ENCODE measurements at places on chromosomes 2 and 18.

- no peak for DNase-seq
Observed at GRCh38 chr2:143482771-143483170, 353.6 kb downstream of the ARHGAP15 start.

GRCh38 chr2:31302940-31303563 is 69.1 kb downstream of the EHD3 start:
- DNase-seq = no peak

DNA sequence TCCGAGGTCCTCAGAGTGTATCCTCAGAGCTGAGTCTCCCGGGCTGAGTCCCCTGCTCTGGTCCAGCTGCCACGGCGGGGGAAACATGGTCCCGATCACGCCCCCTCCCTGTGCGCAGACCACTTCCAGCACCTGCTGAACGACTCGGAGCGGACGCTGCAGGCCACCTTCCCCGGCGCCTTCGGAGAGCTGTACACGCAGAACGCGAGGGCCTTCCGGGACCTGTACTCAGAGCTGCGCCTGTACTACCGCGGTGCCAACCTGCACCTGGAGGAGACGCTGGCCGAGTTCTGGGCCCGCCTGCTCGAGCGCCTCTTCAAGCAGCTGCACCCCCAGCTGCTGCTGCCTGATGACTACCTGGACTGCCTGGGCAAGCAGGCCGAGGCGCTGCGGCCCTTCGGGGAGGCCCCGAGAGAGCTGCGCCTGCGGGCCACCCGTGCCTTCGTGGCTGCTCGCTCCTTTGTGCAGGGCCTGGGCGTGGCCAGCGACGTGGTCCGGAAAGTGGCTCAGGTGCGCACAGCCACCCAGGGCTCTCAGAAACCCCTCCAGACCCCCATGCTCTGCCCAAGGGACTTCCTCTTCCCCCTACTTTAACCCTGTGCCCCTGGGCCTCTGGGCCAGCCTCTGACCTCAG is 26.7 kb downstream of the GPC1 start:
- peak; percentile 70 for DNase-seq

GRCh38 chr2:128347171-128347558 is 28.5 kb upstream of the HS6ST1 start:
- DNase-seq = no peak

DNA sequence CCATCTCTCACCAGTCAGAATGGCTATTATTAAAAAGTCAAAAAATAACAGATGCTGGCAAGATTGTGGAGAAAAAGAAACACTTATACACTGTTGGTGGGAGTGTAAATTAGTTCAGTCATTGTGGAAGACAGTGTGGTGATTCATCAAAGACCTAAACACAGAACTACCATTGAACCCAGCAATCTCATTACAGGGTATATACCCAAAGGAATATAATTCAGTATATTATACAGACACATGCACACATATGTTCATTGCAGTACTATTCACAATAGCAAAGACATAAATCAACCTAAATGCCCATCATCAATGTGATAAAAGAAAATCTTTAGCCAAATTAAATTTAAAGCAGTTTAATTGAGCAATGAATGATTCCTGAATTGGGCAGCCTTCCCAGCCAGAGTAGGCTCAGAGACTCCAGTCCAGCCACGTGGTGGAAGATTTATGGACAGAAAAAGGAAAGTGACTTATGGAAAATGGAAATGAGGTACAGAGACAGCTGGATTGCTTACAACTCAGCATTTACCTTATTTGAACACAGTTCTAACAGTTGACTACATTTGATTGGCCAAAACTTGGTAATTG is 377.1 kb upstream of the SLC39A10 start:
- no peak for DNase-seq

DNA sequence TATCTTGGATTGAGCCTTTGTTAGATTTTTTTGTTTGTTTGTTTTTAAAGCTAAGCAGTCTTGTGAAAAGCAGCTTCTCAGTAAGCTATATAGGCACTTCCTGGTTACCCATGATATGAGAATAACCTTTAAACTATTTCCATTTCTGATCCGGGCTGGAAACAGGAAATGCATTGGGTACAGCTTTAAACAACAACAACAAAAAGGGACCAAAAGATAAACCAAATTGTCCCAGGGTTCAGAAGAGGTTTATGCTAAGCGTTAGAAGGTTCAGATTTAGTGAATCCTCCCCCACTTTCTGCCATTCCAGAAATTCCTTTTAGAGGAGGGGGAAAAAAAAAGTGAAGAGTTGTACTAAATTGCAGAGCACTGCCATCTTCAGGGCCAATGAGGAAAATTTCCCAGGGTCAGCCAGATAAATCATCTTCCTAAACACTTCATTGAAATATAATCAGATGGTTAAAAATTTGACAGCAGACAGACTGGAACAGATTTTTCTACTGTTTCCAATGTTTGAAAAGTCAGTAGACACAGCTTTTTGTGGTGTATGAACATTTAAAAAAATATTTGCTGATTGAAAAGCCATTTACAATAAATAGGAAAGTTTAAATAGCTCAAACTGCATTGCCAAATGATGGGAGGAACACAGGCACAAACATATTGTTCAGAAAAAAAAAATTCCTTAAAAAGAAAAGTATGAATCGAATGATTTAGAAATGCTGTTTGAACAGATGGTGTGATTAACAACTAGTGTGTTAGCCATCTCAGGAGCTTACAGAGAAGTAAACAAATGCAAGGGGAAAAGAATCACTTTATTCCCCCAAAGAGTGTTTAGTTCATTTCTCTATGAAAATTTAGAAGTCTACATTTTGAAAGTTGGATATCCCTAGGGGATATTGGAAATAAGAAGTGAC is 189.9 kb upstream of the TANK start:
- DNase-seq = peak; percentile 90

- DNase-seq = no peak
Observed at GRCh38 chr2:170298115-170298514, 120.2 kb downstream of the MYO3B start.

- no peak for DNase-seq
Observed at GRCh38 chr2:228066126-228066798, 115.2 kb downstream of the SPHKAP start.

- DNase-seq = no peak
Observed at GRCh38 chr2:36737131-36737750, 40.7 kb downstream of the VIT start.

DNA sequence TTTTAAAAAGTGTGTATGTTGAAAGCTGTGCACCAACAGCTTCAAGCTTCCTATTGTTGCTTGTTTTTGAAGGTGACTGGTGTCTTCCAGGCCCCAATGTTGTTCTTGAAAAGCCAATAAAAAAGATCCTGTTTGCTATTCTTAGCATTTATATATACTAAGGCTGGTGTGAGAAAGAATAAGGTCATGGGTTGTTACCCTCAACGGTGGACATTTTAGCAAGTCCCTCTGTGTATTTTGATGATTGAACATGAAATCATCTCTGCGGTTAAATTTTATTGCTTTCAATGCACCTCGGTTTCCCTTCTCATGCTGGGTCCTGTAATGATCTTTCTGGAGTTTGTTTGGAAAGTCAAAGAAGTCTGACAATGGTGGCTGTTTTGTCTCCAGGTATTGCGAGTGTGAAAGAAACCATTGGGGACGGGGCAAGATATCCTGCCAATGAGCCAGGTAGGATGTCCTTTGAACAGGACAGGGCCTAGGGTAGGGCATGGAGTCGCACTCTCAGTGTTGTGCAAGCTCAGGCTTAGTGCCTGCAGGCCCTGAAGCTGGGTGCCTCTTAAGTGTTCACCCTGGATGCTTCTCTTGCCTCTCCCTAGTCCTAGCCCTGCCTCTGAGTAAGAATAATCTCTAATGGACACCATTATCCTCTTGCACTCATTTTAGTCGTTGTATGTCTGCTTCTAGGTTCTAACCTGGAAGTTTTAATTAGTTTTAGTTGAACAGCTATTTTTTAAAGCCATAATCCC is 16.0 kb upstream of the KLF7 start:
- no peak for DNase-seq

DNA sequence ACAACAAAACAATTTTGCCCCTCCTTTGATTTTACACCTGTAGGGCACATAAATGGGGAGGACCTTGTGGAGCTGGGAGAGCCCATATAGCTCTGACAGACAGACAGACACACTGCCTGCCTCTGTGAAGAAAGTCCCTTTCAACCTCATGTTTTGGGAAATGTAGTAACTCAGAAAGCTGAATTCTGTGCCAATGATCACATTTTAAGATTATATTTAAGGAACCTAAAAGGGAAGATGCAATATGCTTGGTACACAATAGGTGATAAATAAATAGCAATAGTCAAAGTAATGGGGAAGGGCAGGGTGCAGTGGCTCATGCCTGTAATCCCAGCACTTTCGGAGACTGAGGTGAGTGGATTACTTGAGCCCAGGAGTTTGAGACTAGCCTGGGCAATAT is 446.4 kb upstream of the ID2 start:
- DNase-seq = no peak

DNA sequence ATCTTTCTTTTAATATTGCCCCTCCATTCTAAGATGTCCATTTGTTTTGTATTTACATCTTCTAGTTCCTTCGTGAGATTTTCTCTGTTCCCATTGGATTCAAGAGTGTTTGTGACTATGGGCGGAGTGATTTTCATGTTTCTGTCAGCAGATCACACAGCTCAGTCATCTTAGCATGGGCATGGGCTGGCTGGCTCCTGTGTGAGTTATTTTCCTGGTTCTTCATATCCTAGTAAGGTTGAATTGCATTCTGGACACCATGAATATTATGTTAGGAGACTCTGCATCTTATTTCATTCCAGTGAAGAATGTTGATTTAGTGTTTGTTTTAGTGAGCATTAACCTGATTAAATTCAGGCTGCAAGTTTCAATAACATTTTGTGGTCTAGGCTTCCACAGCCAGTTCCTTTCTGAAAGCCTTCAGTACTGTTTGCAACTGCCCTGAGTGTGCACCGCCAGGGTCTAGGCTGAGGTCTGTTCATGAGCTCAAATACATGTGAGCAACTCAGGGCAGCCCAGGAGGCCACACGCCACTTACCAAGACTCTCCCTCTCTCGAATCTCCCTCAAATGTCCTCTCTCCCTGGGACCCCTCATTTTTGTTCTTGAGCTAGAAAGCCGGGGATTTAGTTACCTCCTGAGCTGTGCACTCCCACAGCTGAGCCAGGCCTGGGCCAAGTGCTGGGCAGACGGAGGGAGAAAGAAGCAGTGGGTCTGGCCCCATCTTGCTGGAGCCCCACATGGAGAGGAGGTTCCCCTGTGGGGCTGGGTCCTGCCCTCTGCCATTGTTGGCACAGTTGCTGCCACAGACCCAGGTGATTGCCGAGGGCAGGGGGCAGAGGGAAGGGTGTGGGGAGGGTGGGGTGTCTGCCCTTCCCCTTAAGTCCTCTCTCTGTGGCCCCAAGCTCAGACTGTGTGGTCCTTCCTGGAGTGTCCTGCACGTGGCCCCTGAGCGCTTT is 145.9 kb downstream of the RTP5 start:
- no peak for DNase-seq

DNA sequence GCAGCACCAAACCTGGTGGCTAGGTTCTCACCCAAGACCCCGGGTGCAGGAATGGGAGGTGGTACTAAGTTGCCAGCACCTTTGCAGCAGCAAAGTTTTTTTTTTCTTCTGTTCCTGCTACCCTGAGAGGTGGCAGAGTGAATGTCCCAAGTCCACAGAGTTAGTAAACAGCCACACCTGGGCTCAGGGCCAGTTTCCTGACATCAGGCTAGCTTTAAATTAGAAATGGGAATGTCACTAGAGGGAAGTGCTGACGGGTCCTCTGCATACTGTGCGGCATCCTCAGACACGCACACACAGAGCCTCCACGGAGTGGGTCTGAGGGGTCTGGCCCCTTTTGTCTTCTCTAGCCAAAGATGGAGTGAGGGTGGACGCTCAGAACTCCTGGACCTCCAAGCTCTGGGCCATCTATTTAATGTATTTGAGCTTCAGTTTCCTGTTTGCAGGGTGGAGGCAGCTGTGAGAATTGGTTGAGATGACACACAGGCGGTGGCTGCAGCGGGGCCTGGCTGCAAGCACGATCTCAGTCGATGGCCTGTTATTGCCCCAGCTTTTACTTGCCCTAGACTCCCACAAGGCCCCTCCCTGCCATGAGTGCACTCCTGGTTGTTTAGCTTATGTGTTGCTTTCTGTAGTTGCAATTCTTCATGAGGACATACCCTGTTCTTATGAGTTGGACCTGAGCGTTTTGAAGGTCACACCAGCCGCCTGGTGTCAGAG is 751.4 kb upstream of the HS6ST1 start:
- peak; percentile 23 for DNase-seq

GRCh38 chr2:136239079-136239685 is 121.2 kb upstream of the CXCR4 start:
- no peak for DNase-seq

- no peak for DNase-seq
Observed at GRCh38 chr2:197931661-197932312, 127.4 kb downstream of the PLCL1 start.

DNA sequence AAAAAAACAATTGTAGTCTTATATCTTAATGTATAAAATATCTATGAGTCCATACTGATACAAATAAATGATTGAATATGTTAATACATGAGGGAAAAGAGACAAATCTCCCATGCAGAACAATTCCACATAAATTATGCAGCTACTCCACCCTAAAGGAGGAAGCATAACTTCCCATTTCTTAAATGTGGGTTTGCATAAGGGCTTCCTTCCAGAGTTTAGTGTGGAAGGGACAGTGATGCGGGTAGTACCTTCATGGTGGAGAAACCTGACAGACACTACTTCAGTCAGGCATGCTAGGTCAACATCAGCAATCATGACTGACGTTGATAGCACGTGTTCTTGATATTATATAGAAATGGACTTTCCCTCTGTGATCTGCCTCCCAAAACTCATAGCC is 146.9 kb upstream of the STON1 start:
- DNase-seq = no peak

DNA sequence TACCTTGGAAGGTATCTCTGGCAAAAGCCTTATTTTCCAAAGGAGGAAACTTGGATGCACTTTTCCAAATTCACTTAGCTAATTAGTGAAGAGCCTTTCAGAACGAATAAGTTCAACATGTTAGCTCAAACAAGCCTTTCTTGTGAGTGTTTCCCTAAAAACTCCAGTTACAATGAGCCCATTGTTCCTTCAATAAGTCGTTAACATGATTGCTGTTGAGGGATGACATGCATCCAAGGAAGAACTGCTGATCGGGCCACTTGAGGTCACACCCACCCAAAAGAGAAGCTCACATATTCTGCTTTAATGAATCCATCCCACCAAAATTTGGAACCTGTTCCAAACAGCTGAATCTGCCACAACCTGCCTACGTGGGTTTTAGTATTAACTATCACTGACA is 48.1 kb upstream of the SLC35G4 start:
- DNase-seq = no peak

- DNase-seq = no peak
Observed at GRCh38 chr2:68645523-68645922, 2.1 kb downstream of the PROKR1 start.
